GM10248 (cell line): ENCODE measurements at places on chromosomes 2 and 18.

DNA sequence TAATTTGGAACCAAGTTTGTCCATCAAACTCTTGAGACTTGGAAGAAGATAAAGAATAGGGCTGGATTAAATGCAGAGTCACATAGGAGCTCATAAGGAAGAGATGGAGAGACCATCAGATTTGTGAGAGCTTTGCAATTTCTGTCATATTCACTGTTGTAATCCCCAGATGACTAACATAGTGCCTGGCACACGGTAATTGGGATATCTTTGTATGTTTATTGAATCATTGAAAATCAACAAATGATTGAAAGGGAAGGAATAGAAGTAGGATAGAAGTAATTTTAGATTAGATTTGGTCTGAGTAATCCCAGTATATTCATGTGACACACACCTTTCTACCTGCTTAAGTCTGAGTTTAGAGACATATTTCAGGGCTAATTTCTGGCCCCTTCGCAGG, 75.4 kb downstream of the LCLAT1 start:
- no peak for DNase-seq

- peak; percentile 64 for DNase-seq
Measured at GRCh38 chr2:128623776-128624761, 305.4 kb upstream of the HS6ST1 start.

DNA sequence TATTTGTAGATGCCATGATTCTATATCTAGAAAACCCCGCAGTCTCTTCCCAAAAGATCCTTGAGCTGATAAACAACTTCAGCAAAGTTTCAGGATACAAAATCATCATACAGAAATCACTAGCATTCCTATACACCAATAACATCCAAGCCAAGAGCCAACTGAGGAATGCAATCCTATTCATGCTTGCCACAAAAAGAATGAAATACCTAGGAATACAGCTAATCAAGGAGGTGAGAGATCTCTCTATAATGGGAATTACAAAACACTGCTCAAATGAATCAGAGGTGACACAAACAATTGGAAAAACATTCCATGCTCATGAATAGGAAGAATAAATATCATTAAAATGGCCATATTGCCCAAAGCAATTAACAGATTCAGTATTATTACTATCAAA, 551.4 kb upstream of the SLC39A10 start:
- no peak for DNase-seq

DNA sequence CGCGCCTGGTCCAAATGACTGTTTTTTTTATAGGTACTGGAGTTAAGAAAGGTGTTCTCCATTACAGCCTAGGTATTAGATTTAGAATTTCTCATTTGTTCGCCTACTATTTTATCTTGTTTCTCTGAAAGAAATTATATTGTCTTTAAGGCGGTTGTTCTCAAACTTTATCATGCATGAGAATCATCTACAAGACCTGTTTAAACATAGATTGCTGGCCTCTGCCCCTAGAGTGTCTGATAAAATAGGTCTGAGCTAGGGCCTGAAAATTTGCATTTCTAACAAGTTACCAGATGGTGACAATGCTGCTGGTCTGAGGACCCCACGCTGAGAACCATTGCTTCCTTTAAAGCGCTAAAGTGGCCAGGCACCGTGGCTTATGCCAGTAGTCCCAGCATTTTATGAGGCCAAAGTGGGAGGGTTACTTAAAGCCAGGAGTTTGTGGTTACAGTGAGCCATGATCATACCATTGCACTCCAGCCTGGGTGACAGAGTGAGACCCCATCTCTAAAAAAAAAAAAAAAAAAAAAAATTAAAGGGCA, 34.0 kb upstream of the RNF138 start:
- DNase-seq, result no peak

DNA sequence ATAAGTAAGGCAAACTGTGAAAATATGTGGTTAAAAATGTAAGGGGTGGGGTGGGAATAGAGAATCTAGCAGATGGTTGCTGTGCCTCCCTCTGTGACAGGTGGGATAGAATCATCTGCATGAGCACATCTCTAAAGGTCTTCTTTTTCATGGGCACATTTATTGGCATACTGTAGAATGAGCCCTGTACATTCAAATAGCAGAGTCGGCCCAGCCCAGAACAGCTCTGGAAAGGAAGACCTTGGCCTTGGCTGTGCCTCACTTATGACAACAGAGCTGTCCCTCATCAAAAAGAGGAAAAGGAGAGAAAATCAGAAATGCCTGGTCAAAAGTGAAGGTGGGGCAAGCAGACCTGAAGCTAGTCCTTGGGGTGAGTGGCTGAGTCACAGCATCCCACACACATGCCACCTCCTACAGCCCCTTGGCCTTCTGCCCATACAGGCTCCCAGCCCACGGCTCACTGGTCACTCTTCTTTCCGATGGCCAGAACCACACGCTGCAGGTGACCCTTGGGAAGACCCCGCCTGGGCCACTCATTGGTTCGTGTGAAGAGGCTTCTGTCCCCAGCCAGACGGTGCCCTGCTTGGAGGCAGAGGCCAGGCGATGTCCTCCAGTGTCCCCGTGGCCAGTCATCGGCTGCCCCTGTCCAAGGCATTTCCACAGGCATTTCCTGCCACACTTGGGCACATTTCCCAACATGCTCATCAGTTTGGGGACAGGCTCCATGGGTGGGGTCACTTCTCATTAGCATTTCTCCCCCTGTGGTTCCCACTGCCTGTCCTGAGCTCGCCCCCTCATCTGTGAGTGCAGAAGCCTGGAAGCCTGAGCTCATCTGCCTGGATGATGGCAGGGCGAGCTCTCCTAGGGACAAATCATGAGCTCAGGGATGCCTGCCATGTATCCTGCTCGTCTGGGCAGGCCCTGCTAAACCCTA, 113.6 kb downstream of the MCFD2 start:
- DNase-seq, result peak; percentile 10

- no peak for DNase-seq
Measured at GRCh38 chr18:59725142-59725541, 27.9 kb upstream of the CCBE1 start.
